Liver (tissue), 10 donors: ENCODE measurements at places on chromosomes 12 and 14.

GRCh38 chr14:32977913-32978312, 39.2 kb downstream of the NPAS3 start:
- DNase-seq = no peak

- no peak for DNase-seq
Measured at GRCh38 chr12:107894589-107894988, 120.1 kb downstream of the ASCL4 start.

DNA sequence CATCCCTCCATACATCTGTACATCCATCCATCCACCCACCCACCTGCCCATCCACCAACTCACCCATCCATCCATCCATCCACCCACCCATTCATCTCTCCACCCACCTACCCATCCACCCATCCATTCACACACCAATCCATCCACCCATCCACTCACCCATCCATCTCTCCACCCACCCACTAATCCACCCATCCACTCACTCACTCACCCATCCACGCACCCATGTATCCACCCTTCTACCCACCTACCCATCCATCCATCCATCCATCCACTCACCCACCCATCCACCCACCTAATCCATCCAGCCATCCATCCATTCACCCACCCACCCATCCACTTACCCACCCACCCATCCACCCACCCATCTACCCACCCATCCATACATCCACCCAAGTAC, 16.2 kb downstream of the GALNT9 start:
- DNase-seq = no peak

DNA sequence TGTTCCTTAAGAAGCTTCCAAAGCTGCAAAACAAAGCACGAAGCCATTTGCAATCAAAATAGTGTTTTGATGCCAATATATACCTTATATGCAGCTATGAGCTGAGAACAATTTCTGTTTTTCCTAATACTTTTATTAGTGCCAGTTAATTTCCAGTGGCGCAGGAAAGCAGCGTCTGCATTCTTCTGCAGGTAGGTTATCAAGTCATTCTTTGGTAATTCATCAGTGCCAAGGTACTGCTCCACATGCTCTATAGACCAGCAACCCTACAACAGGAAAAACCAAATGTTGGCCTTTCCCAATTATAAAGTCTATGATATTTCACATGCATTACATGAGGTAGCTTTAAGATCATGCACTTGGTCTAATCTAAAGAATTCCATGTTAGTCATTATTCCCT, 87.6 kb upstream of the STRN3 start:
- DNase-seq = no peak

DNA sequence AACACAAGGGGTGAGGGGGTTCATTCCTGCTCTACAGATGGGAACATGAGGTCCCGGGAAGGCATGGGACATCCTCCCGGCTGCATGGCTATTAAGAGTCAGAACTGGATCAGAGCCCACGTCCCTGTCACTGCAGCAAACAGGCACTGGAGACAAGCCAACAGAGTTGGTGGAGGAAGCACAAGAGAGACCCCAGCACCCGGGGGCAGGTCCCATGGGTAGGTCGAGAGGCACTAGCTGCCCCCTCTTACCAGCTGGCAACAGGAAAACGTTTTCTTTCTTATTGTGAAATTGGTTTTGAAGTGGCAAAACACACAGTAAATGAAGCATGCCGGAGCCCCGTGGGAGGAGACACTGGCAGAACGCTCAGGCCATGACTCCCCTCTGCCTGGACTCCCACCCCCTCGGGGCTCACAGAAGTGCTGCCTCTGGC, 43.6 kb downstream of the SYNE3 start:
- no peak for DNase-seq

GRCh38 chr12:62724947-62725451, 210.0 kb downstream of the PPM1H start:
- DNase-seq = no peak

GRCh38 chr12:30506411-30506810, 189.3 kb downstream of the IPO8 start:
- no peak for DNase-seq

GRCh38 chr12:125755512-125755911, 690.3 kb downstream of the AACS start:
- no peak for DNase-seq

GRCh38 chr12:41286426-41286825, 98.3 kb downstream of the PDZRN4 start:
- no peak for DNase-seq

- DNase-seq = no peak
Measured at GRCh38 chr12:50603817-50604639, 99.2 kb downstream of the DIP2B start.

DNA sequence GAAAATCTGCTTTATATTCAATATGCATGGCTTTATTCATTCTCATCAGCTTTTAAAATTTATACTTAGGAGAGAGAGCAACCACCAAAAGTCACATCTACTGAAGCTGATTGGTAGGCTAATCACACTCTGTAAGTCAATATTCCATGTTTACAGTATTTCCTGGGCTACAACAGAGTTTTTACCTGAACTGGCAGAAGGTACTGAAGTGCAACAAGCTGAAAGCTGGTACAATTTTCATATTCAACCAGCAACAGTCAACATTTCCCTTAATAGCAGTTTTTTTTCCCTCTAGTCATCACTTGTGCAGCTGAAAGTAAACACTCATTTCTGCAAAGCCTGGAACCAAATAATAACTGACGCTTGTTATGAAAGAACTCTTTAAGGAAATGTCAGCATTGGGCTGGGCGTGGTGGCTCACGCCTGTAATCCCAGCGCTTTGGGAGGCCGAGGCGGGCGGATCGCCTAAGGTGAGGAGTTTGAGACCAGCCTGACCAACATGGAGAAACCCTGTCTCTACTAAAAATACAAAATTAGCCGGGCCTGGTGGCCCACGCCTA, 12.9 kb downstream of the BRAP start:
- DNase-seq = no peak

GRCh38 chr12:47733142-47733541, 7.9 kb upstream of the ENDOU start:
- no peak for DNase-seq

DNA sequence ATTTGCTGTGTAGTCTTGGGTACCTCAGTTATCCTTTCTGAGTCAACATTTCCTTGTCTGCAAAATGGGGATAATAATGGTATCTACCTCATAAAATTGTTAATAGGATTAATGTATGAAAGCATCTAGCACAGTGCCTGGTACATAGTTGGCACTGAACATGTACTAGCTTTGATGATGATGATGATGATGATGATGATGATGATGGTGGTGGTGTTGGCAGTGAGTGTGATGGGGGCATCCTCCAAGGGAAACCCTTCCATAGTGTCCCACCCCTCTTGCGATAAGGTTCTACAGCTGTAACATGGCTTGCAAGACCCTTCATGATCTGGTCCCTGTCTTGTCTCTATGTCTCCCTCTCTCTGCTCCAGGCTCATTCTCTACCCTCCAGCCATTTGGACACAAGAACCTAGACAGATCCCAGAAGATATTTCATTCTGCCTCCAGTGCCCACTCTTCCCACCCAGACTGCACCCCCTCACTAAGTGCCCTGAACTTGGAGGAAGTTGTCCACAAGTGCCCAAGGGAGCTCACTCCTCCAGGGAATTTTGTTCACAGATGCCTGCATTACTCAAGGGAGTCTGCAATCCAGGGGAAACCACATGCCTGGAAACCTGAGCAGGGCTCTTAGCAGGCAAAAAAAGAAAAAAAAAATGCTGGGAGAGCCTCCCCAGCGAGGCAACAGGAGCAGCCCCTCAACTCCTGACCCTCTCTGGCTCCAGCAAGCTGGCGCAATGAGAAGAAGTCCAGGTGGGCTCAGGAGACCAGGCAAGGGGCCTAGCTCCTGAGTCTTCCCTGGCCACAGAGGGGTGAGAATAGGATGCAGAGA, 10.1 kb upstream of the BDKRB1 start:
- DNase-seq = no peak
